ENCODE measurements at places on chromosomes 12 and 14.
A peak's percentile ranks its signal among the peaks of the same experiment; 100 is the strongest.

DNA sequence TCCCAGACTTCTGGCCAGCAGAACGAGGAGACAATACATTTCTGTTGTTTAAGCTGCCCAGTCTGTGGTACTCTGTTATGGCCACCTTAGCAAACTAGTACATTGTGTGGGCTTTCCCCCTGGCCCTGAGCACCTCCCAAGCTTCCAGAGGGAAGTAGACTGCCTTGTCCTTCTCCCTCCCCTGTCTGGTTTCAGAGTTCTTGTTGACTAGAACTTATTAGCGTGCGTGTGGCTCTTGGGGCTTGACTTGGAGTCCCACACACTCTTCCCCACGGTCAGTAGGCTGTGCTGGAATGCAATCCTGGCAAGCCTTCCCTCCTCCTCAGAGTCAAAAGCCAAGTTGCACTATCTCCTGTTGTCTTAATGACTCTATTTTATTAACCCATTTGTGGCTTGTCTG lies 27.7 kb downstream of the FBLN5 start:
- peak; percentile 31 for DNase-seq

DNA sequence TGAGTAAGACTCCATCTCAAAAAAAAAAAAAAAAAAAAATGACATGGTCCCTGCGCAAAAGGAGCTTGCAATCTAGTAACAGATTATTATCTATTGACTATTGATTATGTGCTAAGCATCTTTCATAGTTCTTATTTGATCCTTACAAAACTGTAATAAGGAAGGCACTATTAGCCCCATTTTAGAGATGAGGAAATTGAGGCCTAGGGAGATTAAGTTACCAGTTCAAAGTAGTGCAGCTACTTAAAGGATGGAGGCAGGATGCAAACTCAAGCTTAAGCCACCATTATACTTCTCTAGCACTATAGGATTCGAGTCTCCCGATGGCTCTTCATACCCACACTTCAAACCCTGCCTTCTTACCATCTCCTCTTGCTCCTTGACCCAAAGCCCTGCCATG lies 31.3 kb downstream of the PLXNC1 start:
- DNase-seq = no peak

DNA sequence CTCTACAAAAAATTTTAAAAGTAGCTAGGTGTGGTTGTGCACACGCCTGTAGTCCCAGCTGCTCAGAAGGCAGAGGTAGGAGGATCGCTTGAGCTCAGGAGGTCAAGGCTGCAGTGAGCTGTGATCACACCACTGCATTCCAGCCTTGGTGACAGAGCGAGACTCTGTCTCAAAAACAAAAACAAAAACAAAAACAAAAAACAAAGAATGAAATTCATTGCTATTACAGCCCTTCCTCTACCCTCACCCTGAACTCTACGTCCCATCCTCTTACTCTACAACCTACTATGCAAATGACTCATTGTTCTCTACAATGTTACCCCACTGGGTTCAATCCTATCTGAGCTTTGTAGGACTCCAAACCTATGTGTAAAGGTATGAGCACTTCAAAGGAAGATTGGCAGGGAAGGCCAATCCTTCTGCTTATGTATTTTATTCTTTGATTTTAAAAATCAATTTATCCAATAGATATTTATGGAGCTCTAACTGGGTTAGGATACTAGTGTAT lies 39.3 kb downstream of the NINJ2 start:
- no peak for DNase-seq

DNA sequence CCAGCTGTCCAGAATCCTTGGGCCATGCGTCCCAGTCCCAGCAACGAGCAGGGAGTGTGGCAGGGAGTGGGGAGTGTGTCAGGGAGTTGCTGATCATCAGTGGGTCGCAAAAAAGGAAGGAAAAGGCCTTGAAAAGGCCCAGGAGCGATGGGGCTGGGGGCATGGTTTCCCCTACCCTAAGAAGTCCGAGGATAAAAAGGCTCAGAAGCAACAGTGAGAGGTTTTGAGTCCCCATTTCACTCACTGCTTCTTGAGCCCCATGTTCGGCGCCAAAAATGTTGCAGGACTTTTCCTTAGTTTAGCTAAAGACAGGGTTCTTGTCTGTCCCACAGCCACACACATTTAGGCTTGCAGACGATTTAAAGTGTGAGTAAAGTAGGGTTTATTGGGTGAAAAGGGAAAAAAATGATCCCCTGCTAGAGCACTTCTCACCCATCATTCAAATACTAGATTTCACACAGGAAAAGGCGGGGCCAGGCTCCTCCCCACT lies 189.5 kb downstream of the KCNC2 start:
- DNase-seq = peak; percentile 0

DNA sequence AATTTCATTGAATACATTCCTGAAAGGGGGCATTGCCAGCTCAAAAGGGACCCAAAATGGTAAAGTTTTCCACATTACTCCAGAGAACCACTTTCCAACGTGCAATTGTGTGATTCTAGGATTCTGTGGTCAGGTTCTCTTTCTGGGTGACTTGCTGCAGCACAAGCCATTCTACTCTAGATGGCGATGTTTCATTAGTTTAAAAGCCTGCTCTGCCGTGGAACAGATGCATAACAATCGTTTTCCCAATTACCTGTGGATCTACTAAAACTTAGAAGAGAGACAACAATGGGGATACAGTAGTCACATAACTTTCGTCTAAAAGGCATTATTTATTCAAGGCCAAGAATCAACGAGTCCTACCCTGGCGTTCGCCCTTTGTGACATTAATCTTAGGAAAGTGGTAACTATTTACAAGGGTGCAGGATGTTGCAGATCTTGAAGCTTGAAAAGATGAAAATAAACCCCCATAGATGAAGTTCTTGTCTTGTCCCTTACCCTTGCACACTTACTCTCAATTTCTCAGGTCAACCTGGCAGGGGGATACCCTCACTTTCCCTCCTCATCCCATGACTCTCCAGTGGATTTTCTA lies 400.9 kb downstream of the SNAPC1 start:
- peak; percentile 70 for DNase-seq

Data from astrocyte of the hippocampus (primary cell).